ENCODE measurements at places on chromosomes 12 and 14.

DNA sequence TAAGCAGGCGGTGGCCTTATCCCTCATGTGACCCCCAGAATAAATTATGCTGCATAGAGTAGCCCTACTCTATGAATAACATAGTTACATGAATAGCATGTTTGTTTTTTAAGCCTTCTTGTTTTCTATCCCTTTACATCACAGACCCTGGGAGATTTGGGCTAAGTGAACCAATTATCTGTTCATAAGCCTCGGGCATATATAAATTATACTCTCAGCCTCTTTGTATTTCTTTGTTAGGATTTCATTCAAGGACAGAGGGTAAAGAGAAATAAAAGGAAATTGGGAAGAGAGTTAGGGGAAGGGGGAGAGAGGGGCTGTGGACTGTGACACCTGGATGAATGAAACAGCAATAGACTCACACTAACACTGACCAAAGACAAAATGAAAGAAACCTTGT lies 35.3 kb upstream of the RTRAF start:
- DNase-seq: no peak

- DNase-seq: no peak
These were observed 1.5 kb upstream of the MLF2 start for GRCh38 chr12:6754411-6754810.

GRCh38 chr14:32343926-32344430 lies 14.9 kb downstream of the AKAP6 start:
- DNase-seq: no peak

DNA sequence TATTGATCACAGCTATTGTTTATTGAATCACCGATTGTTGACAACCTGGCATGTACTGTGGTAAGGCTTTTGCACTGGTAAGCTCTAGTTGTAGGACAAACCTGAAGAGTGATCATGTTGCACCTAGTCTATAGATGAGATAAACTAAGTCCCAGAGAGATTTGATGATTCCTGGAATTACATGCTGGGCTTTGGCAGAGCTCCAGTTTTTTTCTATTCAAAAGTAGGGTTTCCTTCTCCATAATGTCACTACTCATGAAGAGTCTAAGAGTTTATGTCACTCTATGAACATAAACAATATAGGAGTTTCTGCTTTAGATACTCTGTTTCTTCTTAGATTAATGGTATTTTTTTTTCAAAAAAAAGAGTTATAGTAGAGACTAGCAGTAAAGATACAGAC lies 72.0 kb downstream of the BMP4 start:
- no peak for DNase-seq

DNA sequence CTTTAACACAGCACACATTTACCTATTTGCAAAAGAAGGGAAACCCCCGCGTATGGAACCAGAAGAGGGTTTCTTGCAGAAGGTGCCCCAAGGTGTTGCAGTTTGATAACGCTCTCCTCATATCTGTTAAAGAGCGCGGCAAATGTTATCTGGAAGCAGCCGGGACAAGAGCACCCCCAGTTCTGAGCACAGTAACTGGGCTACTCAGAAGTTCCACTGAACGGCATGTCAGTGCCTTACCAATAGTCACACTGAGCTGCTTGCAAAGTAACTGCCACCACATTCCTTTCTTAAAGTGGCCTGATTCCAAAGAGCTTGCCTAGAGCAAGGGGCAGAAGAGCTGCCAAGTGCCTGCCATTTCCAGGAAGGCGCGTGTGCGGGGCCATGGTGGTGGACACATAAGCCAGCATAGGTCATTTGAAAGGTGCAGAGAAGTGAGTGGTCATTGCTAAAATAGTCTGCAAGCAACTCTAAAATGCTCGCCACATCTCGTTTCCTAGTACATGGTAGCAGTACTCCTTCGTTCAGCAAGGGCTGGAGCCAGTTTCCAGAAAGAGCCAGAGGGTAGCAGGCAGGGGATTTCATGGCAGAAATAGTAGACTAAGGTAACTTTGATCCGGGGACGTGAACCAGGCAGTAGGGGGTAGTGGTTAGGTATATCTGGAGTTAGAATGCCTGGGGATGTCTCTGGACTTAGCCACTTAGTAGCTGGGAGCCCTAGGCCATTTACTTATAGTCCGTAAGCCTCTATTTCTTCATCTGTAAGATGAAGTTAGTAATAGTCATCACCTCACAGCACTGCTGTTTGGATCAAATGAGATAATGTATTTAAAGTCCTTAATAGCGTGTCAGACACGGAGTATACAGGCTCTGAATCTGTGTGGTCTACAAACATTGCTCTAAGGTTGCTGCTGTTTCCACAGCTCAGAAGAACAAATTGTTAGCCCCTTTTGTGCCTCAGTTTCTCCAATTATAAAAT lies 37.6 kb downstream of the SPTB start:
- DNase-seq: no peak

DNA sequence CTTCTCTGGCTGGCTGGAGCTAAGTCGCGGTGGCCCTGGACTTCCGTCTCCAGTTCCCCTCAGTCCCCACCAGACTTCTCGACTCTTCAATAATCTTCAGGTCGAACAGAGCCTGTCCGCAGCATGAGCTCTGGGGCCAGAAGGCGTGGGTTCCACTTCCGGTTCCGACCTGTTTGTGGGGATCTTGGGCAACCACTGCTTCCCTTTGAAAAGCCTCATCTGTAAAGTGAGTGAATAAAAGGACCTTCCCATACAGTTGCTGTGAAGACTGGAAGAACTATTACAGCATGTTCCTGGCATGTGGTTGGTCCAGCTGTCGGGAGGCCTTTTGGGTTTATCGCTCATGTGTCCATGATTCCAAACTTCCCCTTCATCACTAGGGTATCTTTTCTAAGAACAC lies 19.4 kb downstream of the ADGRD1 start:
- DNase-seq: no peak

DNA sequence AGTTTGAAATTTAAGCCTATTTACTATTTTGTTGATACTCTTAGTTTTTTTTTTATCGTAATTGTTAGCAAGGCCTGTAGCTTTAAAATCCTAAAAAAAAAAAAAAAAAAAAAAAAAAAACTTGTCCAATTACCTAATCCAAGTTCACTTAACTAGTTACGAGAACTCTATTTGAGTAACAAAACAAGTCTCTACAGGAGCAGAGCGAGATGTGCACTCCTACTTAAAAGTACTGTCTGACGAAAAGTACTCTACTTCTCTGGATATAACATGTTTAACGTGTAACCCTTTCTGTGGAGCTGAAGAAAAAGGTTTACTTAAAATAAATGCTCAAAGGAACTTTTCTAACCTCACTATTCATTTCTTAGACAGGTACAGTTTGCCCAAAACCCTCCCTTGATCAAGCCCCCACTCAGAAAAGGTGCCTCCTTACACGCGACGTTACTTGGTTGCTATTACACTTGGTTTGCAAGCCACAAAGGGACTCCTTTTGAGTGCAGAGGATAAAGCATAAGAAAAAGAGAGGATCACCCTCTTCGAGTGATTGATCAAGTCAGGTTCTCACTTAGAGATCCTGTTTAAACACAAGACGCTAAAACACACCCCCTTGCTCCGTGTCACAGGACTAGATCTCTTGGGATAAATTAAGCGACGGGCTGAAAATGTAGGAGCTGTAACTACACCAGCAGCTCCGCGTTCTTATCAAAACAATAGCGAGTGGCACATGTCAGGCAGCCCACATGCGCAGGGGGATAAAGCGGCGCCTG lies 2.2 kb downstream of the BAZ1A start:
- DNase-seq: peak; percentile 31

- DNase-seq: peak; percentile 11
These were observed 1.5 kb upstream of the DIABLO start for GRCh38 chr12:122227341-122227740.

DNA sequence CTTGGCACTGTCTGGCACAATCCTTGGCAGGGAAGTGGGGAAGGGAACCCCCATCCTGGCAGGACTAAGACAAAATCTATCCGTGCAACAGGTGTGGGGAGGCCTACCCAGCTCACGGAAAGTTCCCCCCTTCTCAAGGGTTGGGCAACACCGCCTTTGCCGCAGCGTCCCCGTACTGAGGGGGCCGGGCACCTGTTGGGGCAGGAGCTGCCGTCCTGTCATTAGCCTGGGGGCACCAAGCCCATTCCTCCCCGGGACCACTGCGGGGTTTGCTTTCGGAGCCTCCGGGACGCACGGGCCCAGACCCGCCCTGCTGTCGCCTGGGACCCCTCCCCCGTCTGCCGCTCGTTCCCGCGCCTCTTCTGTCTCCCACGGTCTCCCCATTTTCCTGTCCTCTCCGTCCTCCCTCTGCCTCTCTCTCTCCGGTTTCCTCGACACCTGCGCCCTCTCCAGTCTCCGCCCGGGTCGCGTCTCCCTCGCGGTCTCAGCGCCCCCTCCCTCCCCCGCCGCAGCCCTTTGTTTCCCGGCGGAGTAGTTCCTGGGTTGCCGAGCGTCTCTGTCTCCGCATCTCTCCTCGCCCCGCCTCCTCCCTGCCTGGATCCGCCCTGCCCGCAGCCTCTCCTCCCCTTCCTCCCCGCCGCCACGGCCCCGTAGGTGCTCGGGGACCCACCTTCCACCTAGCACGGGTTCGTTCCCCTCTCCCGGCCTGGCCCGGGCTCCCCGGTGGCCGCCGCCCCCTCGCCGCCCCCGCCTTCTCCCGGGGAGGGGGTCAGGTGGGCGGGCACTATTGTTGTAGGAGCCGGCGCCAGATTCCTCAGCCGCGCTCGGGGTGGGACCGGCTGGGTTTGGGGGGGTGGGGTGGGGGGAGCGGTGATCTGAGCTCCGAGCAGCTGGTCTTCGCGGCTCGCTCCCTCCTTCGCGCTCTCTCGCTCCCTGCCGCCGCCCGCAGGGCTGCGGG lies at the start of gene CACNB3:
Gene CACNB3, plus strand, starts transcription at position 624 of the 958 bp plus-strand sequence. CDS start 434 bp downstream, outside the sequence.
- peak; percentile 76 for DNase-seq

- no peak for DNase-seq
These were observed 519.1 kb upstream of the FOXG1 start for GRCh38 chr14:28247491-28247890.

DNA sequence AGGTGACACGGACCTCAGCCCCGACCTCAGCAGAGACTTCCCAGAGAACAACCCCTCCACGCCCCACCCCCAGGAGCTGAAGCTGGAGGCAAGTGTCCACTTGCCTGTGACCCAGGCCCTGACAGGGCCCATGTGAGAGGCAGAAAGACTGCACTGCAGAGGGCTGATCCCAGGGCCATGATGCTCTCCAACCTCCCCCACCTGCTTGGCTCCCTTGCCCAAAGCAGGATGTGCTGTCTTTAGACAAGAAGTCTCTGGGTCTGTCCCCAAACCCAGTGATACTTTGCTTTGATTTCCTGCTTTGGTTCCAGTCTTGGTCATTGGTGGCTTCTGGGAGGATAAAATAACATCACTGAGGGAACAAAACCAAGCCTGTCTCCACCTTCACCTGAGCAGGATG lies 59.4 kb downstream of the BCL11B start:
- no peak for DNase-seq

DNA sequence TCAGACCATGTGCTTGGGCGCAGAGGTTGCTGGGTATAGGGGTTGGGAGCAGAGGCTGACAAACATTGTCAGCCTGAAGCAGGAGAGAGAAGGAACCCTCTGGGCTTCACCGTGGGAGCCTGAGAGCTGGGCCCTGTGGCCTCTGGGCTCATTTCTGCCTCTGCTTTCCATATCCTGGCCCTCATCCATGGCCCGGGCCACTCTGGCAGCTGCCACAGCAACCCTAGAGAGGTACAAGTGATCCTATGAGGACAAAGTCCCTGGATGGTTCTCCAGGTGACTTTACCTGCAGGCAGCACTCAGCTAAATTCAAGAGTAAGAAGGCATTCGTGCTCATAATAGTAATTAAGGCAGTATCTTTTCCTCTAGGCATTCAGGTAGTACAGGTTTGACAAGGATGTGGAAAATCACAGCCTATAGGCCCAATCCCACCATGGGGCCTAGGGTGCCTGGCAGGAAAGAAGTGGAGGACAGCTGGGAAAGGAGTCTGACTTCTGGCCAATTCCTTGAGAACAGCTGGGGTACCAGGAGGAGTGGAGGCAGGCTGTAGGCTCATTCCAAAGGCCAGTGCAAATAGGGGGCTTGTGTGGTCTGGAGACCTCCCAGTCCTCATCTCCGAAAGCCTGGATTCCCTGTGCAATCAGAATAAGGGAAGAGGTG lies 3.6 kb upstream of the TTC7B start:
- DNase-seq: no peak

DNA sequence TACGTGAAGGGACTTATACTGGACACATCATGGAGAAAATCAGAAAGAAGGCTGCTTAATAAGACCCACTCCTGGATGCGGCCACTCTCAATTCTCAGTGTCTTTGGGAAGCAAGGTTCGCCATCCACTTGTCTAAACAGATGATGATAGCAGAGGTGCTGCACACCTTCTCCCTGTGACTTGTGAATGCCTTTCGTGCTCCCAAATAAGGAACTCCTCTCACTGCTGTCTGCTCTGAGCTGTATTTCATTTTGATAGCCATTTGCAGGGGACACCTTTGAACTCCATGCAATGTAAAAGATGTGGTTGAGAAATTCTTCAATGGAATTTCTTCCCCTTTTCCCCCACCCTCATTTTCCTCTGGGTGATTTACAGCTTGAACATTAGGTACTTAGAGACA lies 11.6 kb downstream of the RMST start:
- DNase-seq: no peak

DNA sequence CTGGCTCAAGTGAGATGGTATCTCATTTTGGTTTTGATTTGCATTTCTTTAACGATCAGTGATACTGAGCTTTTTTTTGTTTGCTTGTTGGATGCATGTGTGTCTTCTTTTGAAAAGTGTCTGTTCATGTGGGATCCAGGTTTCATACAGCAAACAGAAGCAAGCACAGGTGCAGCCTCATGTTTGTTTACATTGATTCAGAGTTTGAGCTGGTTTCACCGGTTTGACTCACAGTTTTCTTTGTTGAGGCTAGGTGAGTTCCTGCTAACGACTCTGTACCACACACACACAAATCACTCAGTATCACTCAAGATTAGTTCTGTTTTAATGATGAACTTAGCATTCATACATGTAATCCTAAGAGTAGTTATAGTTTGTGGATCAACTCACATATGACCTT lies 3.7 kb downstream of the OR10G2 start:
- DNase-seq: no peak

- DNase-seq: no peak
These were observed 2.7 kb upstream of the BEST3 start for GRCh38 chr12:69701826-69702225.

DNA sequence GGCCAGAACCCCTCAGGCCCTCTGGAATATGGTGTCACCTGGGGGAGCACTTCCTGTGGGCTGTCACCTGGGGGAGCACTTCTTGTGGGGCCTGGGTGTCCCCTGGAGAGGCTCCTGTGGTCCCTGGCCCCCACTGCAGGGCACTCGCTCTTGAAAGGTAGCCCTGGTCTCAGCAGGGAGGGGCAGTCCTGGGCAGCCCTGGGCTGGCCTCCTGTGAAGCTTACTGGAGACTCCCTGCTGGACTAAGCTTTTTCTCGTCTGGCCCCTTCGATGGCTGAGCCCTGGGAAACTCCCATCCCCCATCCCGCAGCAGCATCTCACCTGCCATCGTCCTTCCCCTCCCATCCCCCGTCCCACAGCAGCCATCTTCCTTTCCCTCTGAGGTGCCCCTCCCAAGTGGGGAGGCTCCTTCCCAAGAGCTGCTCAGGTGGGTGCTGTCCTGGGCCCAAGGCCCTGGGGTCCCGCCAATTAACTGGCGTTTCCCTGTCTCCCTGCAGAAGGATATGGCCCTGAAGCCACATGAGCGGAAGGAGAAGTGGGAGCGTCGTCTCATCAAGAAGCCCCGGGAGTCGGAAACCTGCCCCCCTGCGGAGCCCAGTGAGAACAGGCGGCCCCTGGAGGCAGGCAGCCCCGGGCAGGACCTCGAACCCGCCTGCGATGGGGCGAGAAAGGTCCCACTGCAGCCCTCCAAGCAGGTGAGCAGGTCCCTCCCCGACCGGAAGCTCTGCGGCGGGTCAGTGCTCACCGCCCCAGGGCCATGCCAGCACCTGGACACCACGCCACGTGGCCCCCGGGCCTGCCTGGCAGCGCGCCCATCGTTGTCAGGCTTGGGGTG lies 17.9 kb downstream of the FBRSL1 start:
- no peak for DNase-seq

GRCh38 chr12:107492393-107493134 lies 193.0 kb upstream of the PWP1 start:
- no peak for DNase-seq
